ENCODE measurements at places on chromosomes 7 and 10. TPM values are rescaled to one million over a fixed set of nuclear protein-coding genes. Genes with fewer than 3 reads are reported as not detected.

DNA sequence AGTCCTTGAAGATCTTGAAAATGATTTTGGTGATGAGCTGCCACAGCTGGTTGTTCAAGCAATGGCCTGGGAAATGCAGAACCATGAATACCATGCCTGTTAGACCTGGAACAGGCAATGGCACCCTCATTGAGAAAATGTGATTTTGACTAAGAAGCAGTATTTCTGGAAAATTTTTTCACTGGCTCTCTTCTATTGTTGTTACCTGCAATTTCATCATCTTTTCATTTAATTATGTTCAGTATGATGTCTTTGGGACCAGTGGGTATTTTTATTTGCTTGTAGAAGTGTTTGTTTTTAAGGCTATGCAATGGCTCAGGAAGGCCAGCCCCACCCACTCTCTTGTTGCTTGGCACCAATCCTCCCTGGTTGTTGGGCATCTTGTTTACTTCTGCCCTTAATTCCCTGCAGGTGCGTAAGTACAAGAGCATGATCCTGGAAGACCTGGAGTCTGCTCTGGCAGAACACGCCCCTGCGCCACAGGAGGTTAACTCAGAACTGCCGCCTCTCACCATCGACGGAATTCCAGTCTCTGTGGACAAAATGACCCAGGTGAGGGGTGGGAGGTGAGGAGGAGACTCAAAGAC, 78.6 kb downstream of the NRF1 start:
- no peak for DNase-seq

- peak; percentile 79 for DNase-seq
Measured at GRCh38 chr10:102596506-102596971, 47.7 kb upstream of the TRIM8 start.

GRCh38 chr7:112147793-112148361, 58.3 kb downstream of the DOCK4 start:
- no peak for DNase-seq

DNA sequence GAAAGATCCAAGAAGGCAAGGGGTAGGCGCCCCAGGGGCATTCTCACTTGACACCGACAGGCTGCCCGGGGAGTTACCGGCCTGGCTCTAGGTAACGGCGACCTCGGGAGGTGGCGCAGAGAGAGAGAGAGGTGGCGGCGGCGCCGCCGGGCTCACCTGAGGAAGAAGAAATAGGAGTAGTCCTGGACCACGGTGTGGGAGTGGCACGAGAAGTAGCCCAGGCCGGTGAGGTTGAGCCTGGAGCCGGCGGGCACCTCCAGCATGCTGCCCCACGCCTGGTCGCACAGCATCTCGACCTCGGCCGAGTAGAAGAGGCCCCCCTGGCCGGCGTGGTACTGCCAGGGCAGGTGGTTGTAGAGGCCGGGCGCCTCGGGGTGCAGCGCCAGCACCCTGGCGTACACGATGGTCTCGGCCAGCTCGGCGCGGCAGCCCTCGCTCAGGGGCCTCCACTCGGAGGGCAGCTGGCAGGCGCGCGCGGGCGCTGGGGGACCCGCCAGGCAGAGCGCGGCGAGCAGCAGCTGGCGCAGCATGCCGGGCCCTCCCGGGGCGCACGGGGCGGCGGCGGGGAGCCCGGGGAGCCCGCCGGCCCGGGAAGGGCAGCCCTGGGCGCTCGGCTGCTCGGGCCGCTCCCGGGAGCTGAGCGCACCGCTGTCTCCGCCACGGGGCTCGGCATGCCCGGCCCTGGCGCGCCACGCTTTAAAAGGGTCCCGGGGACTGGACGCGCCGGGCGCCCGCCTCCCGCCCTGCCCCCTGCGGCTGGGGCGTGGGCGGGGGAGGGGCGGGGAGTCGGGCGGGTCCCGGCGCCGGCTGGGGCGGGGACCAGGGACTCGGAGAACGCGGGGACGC, at the start of gene CCDC3:
Gene CCDC3, minus strand, starts transcription at position 673 of the 846 bp plus-strand sequence. Its CDS starts 143 bp downstream, at position 530.
- no peak for DNase-seq

OLAH gene
- total RNA-seq = 0.26 TPM
